CD4-positive, alpha-beta T cell treated with Interleukin-17A for 1 hour (primary cell): ENCODE measurements at places on chromosomes 6 and 20.

DNA sequence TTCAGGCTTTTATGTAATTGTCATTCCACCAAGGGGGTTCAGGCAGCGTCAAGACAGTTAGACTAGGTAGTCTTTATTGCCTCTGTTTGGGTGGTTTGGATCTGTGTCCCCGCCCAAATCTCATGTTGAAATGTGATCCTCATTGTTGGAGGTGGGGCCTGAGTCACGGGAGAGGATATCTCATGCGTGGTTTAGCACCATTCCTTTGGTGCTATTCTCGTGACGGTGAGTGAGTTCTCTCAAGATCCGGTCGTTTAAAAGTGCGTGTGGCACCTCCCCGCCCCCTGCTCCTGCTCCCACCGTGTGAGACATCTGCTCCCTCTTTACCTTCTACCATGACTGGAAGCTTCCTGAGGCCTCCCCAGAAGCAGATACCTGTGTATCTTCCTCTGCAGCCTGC lies 51.3 kb upstream of the FOXC1 start:
- no peak for DNase-seq

- DNase-seq: peak; percentile 20
Measured at GRCh38 chr20:63082308-63082938, 75.7 kb upstream of the BHLHE23 start.

DNA sequence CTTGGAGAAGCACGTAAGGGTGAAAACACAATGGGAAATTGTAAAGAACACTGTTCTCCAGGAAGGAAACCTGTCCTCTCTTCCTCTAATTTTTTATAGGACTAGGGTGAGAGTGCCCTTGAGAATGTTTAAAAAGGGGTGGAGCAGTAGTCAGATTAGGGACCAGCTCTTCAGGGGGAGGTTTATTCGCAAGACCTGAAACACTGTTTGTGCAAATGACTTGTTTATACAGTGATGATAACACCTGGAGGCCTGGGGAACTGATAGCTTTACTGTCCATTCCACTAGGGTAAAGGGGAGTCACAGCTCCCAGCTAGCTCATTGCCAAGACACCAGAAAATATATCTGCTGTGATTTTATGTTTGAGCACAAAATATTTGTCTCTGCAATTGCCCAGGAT lies 8.1 kb upstream of the FUT9 start:
- no peak for DNase-seq

- DNase-seq: no peak
Measured at GRCh38 chr6:113805811-113806495, 51.2 kb upstream of the MARCKS start.

DNA sequence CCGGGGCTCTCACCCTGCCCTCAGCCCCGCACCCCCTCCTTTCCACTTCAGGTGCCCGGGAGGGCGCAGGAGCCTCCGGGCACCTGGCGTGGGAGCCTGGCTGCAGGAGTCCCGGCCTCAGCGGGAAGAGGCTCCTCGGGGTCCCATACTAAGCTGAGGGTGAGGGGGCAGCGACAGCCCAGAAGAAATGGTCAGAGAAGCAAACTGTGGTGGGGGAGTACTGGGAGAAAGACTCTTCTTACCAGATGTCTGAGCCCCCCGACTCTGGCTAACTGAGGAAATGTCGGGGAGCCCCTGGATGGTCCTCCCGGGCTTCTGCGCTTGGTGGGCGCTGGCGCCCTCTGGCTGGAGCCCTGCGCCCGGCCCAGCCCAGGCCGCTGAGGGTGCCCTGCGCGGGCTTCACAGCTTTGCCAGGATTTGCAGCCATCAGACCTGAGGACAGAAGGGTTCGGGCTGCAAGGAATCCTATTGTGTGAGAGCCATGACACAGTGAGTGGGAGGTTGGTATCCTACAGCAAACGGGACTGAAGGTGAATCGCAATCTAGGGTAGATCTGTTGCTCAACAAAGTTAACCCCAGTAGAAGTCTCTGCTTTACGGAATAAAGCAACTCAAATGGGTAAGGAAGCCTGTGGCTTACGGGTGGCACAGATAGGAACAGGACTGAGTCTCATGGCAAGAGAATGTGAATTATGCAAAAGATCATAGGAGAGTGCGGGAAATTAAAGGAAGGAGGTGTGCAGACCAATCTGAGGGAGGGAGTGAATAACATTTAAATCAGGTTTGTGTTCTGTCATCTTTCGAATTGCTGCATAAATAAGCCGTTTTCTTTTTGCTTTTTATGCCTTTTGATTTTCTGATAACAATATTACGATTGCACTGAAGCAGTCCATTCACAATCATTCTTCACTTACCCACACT lies 639 bp upstream of the RCAN2 start:
- DNase-seq: peak; percentile 2

GRCh38 chr20:23341073-23341472 lies 9.5 kb upstream of the NXT1 start:
- no peak for DNase-seq

- no peak for DNase-seq
Measured at GRCh38 chr6:72987301-72987700, 238.0 kb downstream of the KHDC1L start.
